ENCODE measurements at places on chromosomes 6 and 20.

GRCh38 chr20:11178946-11179654 lies 505.3 kb upstream of the JAG1 start:
- DNase-seq = no peak

- DNase-seq = peak; percentile 37
Observed at GRCh38 chr6:30357678-30358540, 13.0 kb downstream of the RPP21 start.

DNA sequence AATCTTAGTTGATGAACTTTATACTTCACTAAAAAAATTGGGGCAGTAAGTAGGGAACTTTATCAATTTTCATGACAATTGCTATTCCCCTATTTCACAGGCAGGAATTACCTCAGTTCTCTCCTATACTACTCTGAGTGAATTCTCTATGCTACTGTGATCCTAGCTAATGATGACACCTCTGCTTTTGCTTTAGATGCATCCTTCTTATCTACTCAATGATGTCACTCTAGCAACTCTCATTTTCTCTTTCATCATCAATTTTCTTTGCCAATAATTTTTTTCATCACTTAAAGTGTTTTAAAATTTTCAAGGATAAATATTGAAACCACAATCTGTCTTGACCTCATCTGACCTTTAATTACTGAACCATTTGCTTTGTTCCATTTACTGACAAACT lies 8.1 kb downstream of the DEFB114 start:
- no peak for DNase-seq

- DNase-seq = no peak
Observed at GRCh38 chr6:146961831-146962230, 242.4 kb upstream of the STXBP5 start.

DNA sequence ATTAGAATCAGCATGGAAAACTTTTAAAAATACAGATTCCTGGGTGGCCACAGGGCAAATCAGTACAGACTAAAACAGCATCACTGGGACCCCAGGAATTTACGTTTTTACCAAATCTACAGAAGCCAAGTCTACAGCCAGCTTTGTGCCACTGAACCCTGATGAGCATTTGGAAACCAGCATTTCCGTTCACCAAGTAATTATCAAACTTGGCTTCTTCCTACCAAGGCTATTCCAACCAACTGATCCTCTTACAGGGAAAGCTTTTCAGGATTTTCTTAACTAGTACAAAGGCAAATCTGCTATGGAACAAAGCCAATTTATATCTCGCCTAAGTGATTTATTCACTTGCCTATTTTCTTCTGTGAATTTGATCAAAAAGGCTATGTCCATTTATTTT lies 47.0 kb downstream of the PLAGL1 start:
- no peak for DNase-seq

GRCh38 chr20:38194971-38195504 lies 30.0 kb upstream of the TGM2 start:
- no peak for DNase-seq

GRCh38 chr6:12476484-12476883 lies 186.3 kb downstream of the EDN1 start:
- DNase-seq = no peak

- DNase-seq = no peak
Observed at GRCh38 chr6:152167641-152168603, 360.4 kb downstream of the ESR1 start.

DNA sequence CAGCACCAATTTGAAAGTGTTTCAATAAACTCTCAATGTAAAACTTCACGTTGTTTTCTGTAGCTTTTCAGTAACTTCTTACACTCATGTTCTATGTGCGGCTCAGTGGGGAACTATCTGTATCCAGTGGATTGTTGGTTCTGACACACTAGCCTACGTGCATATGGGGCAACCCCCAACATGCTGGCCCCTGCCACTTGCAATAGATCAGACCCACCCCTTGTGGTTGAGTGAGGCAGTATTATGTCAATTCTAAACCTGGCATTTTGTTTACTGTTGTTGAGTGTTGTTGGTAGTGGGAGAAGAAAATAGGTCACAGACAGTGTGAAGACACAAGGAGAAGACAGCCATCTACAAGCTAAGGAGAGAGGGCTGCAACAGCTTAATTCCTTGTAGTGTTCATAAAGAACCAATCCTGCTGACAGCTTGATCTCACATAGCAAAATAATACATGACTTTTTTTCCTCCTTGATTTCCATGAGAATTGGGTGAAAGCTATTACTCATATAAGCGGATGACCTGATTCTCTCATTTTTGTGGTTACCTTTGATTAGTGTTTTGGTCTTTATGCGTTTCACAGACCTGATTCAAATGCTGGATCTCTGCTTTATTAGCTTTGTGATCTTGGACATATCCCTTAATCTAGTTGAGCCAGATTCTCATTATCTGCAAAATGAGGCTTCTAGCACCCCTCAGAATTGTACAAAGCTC lies 320.4 kb downstream of the LAMA2 start:
- DNase-seq = no peak

DNA sequence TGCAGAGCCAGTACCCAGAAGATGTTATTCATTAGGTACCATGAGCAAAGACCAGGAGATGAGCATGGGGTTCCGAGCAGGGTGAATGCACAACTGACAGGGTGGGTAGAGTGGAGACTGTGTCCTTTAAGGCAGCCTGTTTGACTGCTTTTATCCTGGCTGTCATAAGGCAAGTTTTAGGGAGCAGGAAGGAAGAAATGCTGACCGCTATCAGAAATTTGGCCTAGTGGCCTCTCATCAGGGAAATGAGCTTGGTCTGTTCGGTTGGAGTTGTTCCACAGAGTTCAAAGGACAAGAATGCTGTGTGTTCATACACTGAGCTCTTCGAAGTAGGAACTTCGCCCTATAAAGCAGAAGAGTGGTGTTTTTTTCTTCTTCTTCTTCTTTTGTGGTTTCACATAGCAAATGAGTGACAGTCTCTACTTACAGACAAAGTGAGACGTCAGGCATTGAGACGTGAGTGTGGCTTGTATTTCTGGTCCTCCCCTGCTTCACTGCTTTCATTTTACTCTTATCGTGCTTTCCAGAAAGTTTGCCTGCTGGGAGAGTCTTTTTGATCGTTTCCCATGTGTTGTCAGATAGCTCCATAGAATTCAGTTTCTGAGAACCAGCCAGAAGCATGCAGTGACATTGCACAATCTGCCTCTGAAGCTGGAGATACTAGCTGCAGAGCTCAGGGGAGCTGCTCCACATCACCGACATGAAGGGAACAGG lies at the start of gene CASS4:
Gene CASS4 (plus strand): TSS at position 502 of the 714 bp plus-strand sequence. CDS start 199 bp downstream, at position 701.
- no peak for DNase-seq

GRCh38 chr6:118660218-118660569 lies 8.8 kb upstream of the CEP85L start:
- peak; percentile 60 for DNase-seq

DNA sequence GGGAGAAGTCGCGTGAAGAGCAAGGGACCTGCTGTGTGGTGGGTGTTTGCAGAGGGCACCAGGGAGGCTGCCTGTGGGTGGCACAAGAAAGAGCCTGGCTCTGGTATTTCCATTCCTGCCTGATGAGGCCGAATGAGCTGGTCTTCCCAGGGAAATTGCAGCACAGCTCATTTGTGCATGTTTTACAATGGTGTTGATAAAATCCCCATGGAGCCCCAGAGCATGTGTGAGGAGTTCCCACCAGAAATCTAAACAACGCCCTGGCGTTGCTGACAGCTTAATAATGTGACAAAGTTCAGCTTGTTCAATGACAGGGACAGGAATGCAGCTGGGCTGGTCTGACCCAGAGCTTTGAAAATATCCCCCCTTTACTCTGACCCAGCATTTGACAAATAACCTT lies 135.5 kb downstream of the CLIC5 start:
- no peak for DNase-seq

DNA sequence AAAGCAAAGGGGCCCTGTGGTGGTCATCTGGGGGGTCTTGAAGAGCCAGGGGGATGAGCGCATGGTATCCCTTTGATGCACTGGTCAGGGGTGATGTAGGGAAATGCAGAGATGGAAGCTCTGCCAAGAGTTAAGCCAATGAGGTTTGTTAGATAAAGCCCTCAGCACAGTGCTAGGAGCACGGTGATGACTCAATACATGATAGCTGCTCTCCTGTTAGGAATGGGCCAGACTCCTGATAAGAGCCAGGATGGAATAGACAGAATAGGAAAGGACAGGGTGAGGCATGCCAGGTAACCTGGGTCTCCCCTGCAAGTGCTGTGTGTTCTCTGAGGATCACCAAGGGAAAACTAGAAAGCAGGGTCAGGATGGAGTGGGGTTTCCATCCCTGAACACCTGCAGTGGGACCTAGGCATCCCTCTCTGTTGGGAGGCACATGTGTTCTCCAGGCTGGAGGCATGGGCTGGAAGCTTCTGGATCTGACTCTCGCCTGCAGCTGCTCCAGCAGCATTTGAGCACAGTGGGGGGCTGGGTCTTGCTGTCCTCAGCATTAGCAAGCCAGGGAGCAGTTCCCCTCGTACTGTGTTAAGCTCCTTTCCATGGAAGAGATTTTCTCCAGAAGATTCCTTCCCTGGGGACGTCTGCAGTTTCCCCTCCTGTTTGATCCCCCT lies 71.8 kb upstream of the TIAM2 start:
- DNase-seq = no peak

DNA sequence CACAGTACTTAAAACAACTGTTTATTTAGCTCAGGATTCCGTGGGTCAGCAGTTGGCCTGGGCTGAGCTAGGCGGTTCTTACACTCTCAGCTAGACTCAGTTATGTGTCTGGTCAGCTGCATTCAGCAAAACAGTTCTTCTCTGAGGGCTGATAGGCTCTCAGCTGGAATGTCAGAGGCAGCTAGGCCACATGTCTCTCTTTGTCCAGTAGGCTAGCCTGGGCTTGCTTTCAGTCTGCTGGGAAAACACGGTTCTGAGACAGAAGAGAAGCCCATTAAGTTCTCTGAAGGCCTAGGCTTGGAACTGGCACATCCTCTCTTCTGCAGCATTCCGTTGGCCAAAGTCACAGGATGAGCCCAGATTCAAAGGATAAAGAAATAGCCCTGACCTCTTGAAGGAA lies 65.6 kb downstream of the TULP4 start:
- DNase-seq = no peak

- DNase-seq = no peak
Observed at GRCh38 chr6:168450917-168451316, 9.9 kb downstream of the SMOC2 start.

DNA sequence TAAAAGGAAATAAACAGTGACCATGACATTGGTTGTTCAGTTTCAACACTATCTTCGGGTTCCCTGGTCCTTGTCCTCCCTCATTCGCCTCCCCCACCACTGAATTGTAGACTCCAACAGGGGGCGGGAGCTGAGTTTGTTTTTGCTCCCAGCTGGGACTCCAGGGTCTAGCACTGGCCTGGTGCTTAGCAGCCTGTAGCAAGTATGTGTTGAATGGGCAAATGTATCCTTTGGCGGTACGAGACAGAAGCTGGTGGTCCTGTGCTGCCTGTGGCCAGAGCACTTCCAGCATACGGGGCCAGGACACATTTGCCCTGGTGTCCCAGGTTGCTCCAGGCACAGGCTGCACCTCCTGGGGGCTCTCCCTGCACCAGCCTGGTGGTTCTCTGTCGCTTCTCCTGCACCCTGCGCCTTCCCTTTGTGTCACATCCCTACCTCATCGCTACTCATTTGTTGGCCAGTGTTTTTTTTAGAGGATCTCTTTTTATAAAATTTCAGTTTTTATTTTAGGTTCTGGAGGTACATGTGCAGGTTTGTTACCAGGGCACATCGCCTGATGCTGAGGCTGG lies 40.1 kb downstream of the PHACTR3 start:
- no peak for DNase-seq

- no peak for DNase-seq
Observed at GRCh38 chr20:58546416-58546711, 31.2 kb upstream of the APCDD1L start.

GRCh38 chr6:43421831-43422230 lies 5.5 kb upstream of the ABCC10 start:
- DNase-seq = no peak

DNA sequence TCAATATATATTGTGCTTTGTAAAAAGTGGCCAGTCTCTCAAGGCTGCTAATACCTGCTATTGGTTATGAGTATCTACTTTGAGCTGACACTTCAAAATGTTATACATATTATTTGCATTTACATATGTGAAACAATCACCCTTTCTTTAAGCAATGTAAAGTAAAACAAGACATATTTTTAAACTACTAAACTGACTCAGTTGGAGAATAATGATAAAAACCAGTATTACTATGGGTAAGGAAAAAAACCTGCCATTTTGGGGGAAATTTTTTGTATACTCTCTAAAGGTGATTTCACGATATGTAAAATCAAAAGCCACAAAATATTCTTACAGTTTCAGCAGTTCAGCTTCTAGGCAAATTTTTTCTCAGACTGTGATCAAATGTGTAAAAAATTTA lies 232.3 kb downstream of the PRL start:
- DNase-seq = no peak

DNA sequence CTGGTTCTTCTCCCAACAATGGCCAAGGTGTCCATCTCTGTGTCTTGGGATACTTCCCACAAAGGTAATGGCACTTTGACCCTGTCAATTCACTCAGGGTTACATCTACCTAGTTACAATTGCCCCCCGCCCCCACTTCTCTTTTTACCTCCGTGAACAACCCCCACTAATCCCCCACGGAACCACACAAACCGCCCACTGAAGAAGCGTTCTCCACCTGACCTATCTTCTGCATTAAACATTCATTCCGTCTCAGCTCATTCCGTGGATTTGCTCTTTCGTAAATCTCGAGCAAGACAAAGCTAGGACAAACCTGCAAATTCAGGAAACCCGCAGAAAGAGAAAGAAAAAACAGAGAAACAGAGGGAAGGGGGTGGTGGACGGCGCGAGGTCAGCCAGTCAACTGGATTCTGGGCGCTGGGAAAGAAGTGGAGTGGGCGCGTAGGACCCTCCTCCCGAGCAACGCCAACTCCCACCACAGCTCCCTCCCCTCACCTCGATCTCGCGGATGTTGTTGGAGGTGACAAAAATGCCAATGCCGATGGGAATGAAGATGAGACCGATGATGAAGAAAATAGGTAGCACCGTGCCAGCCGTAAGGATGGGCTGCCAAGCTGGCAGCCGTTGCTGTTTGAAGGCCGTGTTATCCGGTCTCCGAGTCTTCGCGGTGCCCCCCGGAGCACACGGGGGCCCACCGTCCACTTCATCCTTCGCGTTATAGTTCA lies 523 bp downstream of the TMEM30A start:
- peak; percentile 9 for DNase-seq

- DNase-seq = no peak
Observed at GRCh38 chr6:127200114-127200513, 66.5 kb upstream of the RNF146 start.

- DNase-seq = no peak
Observed at GRCh38 chr6:155444952-155445903, 10.4 kb downstream of the NOX3 start.

DNA sequence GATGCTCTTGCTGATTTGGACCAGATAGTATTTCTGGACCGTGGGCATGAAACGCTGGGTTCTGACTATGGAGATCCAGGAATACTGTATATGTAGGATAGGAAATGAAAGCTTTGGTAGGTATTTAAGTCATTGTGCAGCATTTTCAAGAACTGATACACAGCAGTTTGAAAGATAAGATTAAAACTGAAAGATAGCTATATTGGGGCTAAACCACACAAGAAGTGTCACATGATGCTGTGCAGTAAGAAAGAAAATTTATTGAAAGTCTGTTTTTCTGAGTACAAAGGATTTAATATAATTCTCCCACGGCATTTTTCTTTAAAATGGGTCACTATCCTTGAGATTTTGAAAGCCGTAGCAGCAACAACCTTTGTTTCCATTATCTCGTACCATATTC lies 305 bp downstream of the IL17A start:
- DNase-seq = no peak

GRCh38 chr20:45095805-45096238 lies 5.1 kb downstream of the KCNS1 start:
- peak; percentile 52 for DNase-seq

GRCh38 chr6:128694303-128695009 lies 174.1 kb upstream of the PTPRK start:
- DNase-seq = no peak

All from stimulated activated CD4-positive, alpha-beta T cell treated with anti-CD3 and anti-CD28 coated beads, Interleukin-2, amount 100 ng/mL, for 48 hours (primary cell).